ENCODE measurements at places on chromosomes 11 and 22. TPM values are rescaled to one million over a fixed set of nuclear protein-coding genes. Genes with fewer than 3 reads are reported as not detected.

DNA sequence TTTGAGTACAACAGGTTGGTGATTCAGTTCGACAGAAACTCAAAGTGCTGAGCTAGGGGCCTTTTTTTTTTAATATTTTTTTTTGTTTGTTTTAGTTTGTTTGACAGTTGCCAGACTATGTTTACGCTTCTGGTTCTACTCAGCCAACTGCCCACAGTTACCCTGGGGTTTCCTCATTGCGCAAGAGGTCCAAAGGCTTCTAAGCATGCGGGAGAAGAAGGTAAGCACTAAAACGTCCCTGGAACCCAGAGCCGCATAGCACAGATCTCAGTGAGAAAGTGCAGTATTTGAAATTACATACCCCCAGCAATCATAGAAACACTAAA lies 649 bp downstream of the PRRG4 start:
- DNase-seq: peak; percentile 9

DNA sequence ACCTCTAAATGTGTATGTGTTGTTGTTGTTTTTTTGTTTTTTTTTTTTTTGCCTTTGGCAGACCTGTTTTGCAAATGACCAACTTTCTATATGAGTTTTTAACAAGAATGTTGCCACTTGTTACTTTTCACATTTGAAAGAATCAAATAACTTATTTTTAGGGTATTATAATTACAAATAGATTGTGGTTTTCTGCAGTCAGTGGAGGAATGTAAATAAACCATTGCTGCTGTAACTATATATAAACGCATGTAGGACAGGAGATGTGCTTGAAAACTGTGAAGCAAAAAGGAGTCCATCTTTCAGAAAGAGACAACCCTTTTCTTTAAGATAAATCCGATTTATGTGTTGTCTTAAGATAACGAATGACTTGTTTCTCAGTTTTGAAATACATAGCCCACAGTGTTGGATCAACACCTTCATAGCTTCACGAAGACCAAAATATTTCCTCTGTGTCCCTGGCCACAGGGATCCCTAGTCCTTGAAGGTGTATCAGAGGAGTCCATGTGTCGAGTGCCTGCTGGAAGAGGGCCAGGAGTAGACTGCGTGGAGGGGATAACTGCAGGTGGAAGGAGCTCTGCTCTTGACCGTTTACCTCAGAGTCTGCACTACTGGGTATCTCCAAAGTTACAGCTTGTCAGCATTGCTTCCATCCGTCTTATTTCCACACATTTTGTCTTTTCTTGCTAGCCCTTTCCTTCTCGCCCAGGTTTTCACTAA lies 24.7 kb downstream of the TNRC6B start:
- no peak for DNase-seq

DNA sequence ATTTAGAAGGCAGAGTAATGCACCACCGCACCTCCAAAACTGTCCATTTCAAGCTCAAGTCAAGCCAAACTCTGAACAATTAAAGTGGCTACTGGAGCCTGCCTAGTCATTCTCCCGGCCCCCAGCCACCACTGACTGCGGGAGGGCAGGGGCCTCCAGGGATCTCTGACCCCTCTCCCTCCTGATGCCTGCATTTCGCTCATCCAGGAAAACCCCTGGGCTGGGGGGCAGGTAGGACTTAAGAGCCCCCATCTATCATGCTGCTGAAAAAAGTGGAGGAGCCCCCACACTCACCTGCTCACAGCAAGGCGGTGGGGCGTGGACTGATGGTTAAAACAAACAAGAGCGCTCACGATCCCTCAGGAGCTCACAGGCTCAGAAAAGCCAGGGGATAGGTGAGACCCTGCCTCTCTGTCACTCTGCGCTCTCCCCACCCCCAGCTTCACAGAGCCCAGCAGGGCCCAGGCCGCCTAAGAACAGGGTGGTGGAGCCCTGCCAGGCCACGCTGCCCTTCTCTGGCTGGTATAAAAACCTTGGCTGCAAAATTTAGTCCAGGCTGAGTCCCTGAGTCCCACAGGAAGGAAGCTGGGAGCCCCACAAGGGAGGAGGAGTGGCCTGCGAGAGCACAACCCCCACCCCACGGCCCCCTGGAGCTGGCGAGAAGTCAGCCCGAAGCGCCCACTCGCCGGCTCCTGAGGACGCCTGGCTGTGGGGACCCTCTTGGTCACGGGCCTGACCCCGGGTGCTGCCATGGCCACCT lies 21.0 kb upstream of the MOB2 start:
- DNase-seq: no peak

The NNMT gene
- 715 TPM for total RNA-seq

GRCh38 chr11:122979103-122979814 lies 2.4 kb downstream of the BSX start:
- DNase-seq: no peak

The KDM4E gene
- not detected for total RNA-seq

The RCOR2 gene
- 0.03 TPM for total RNA-seq

The TRPC6 gene
- not detected for total RNA-seq

The FOLR1 gene
- total RNA-seq: 0.23 TPM

The FOLR2 gene
- total RNA-seq: not detected

The INPPL1 gene
- 51.8 TPM for total RNA-seq

The KCNJ11 gene
- not detected for total RNA-seq

The KIF18A gene
- total RNA-seq: 41.3 TPM

DNA sequence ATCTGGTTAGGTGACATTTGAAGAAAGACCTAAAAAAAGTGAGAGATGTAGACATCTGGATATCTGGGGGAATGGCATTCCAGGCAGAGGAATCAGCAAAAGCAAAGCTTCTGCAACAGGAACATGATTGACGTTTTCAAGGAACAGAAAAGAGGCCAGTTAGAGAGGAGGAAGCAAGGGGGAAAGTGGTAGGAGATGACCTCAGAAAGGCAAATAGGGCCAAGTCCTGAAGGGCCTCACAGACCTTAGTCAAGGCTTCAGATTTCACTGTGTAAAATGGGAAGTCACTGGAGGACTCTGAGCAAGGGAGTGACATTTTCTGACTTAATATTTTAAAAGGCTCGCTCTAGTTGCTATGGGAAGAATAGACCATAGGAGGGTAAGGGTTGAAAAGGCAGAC lies 9.7 kb downstream of the DEUP1 start:
- no peak for DNase-seq
